Globus pallidus (tissue), 1 donor: ENCODE measurements at places on chromosomes 2 and 18.

DNA sequence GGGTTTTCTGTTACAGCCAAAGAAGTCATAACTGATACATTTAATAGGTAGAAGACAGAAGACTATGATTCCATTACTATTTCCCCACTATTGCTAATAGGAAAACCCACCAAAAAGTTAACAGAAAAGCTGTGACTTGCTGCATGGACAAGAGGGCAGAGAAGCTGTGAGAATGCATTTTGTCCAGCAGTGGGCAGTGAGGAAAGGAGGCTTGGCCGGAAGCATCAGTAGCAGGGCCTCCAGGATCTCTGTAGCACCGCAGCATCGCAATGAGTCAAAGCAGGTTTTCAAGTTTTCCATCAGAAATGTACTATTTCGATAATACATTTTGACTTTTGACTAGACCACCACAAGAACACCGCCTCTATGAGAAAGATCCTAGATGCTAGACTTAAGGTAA lies 24.9 kb downstream of the MYO5B start:
- no peak for DNase-seq

DNA sequence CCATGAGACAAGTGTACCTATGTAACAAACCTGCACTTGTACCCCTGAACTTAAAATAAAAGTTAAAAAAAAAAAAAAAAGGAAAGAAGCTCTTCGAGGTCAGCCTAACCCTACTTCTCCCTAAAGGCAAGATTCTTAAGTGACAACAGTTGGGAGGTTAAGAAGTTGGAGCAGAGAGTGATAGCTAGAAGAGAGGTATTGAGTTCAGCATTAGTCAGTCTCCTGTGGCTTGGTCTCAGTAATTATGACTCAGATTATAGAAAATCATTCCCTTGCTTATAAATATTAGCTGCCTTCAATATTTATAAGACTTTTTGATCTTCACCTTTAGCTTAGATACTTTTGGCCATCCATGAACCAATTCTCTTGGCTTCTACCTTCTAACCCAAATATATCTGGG lies 926.8 kb upstream of the SLC39A10 start:
- no peak for DNase-seq

GRCh38 chr2:160509016-160509415 lies 15.4 kb upstream of the RBMS1 start:
- no peak for DNase-seq

DNA sequence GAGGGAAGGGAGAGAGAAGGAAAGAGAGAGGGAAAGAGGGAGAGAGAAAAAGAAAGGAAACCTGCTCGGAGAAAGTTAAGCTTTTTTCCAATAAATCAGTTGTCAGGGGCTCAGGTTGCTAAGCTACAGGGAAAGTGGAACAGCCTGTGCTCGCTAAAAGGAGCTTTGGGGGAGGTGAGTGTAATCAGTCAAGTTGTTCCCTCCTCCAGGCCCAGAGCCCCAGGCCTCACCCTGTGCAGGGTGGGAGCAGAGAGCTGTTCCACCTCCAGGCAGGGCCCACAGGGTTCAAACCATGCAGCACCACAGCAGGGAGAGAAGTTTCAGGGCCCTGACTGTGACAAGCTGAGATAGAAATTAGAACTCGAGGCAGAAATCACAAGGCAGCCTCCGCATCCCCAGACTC lies 56.4 kb upstream of the PPP1CB start:
- peak; percentile 23 for DNase-seq

GRCh38 chr2:198188982-198189381 lies 384.6 kb downstream of the PLCL1 start:
- DNase-seq = no peak

GRCh38 chr2:233706720-233707119 lies 6.0 kb upstream of the UGT1A5 start:
- no peak for DNase-seq

DNA sequence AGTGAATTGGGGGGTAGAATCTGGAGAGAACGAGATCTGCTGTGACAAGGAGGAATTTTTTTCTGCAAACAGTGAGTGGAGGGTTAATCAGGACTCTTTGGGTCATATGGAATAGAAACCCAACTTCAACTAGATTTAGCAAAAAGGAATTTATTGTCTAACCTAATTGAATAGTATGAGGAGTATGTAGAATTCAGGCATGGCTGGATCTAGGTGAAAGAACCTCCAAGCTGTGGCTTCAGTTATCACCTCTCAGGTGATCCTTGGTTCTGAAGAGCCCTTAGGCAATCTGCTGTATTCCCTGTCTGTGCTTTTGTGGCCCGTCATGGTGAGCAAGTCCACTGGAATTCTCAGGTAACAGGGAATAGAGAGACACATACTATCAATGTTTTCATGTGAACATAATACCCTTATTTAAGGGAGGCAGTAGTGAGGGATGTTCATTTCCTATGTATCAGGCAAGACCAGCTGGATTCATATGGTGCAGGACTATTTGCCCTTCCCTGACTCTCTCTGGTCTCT lies 164.7 kb downstream of the ALPK2 start:
- DNase-seq = no peak

DNA sequence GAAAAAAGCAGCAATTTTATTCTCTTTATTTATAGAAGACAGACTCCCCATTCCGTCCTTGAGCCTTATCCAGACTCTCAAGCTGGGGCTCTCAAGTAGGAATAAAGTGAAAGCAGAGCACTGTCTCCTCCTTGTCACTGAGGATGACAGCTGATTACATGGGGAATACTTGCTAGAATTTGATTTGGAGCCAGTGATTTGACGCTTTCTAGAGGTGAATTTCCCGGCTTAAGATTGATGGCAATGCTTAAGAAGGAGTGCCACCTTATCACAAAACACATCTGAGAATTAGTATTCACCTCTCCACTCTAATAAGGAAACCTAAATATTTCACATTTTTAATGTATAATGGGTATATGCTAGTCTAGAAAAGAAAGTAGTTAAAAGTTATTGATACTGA lies 135.4 kb upstream of the SLC39A10 start:
- DNase-seq = no peak

DNA sequence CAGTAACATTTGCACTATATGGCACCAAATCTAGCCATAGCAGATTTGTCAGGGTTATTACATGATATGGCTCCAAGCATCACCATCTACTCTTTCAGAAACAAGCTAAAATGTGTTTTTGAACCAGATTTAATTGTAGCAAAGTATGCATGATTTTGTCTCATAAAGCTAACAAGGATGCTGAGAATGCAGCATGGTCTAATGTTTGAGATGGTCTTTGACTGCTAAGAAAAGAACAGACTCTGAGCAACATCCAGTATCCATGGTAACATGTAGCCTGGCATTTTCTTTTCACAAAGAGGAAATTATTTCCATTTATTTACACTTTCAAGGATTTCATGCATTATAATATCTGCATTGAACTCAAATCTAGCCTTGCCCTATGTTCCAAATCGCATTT lies 206.5 kb downstream of the PDE1A start:
- DNase-seq = no peak

- DNase-seq = no peak
Observed at GRCh38 chr2:119545754-119546446, 1.7 kb downstream of the CFAP221 start.

GRCh38 chr2:159326569-159327255 lies 40.2 kb upstream of the WDSUB1 start:
- no peak for DNase-seq

DNA sequence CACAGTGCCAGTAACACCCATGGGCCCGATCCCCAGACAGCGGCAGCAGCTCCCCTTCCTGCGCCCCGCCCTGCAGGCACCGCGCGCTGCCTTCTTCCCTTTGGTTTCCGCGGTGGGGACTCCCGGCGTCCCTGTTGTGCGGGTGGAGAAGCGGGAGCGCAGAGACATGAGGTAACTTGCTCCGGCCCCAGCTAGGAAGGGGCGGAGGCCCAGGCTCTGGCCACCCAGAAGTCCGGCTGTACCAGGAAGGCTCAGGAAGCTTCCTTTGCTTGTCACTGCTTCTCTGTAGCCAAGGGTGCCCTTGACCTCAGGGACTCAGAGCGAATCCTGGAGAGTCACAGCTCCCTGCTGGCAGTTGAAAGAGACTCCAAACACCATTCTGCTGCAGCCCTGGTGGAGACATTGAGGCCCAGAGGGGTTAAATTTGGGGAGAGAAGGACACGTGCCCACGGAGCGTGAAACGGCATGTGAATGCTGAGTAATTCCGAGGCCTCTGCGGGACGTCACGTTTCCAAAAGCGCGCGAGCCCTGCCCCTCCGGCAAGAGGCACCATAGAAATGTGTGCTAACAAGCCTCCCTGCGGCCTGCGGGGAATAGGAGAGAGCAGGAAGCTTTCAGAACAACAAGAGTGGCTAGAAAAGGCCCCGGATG lies 6.7 kb upstream of the ADCY3 start:
- no peak for DNase-seq

- no peak for DNase-seq
Observed at GRCh38 chr2:218569038-218569431, 396 bp downstream of the CNOT9 start.

GRCh38 chr18:35868915-35869314 lies 103.6 kb upstream of the RMP24 start:
- no peak for DNase-seq

DNA sequence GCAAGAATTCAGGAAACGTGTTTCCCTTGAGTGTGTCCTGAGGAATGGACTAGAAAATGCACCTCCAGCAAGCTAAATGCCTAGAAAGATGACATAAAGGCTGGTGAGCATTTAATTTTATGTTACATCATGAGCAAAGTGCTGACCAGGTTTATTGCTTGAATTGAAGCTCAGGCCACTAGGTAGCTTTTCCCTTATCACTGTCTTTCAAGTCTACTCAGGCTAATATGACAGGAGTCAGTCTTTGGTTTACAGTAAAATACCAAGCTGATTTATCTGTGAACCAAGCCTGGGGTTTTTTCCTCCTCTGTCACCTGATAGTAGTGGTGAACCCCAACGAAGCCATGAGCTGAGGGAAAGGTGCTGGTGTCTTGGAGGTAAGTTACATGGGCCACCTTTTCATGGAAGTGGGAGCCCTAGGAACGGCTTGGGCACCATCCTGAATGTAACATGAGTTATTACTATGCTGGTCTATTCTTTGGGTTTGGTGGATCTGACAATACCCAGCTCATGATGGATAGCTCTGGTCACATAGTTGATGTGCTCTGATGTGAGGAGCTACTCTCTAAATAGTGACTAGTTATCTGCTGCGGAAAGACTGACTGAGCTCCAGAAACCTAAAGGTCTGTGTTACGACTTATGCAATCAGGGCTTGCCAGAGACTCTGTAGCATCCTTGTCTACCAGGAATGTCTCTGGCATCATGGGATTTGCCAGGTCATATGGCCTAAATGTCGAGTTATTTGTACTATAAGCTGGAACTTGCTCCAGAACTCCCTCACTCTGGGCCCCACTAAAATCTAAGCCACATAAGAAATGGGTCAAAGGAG lies 39.8 kb downstream of the NUP35 start:
- no peak for DNase-seq

DNA sequence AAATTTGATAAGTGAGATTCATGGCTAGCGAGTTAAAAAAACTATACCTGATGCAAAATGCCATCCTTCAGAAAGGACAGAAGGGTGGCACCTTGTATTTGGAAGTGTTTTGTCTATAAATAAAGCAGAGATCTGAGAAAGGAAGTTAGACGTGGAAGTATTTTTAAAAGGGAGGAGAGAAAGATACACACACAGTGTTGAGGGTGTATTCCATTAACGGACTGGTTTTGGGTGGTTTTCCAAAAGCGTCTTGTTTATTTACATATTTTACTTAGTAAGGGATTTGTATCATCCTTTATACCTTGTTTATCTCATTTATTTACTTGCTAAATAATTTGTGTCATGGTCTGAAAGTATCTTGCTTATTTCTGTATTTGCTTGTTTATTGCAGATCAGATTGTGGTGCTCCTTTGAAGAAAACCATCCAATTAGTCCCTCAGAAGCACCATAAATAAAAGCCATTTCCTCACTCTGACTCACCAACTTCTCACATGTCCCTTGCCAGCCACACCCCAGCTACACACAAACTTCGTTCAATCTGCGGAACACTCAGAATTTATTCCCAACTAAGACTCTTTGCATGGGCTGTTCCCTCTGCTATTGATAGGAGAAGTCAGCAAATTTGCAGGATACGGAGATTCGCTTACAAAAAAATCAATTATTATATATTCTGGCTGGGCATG lies 90.8 kb downstream of the FAM124B start:
- DNase-seq = no peak

DNA sequence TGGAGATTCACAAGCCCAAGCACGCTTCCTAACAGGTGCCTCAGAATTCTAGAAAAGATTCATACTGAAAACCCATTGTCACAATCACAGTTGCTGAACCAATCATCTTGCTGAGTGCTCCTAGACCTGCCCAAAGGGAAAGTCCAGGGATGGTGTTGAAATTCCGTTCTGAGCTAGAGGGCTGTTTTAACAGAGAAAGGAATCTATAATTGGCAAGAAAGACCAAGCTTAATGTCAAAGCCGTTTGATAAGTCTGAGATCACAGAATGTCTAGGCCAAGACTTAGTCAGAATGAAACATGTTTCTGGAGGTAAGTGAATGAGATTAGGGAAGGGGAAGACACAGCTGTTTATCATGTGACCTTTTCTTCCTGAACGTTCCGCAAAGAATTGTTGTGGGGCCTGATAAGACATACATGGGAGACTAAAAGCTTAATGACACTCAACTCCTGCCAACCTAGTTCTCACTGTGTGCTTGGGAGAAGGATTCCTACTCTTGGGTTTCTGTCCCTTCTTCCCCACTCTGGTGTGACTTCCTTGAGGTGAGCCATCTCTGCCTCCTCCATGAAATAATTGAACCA lies 27.5 kb downstream of the PMAIP1 start:
- peak; percentile 11 for DNase-seq

DNA sequence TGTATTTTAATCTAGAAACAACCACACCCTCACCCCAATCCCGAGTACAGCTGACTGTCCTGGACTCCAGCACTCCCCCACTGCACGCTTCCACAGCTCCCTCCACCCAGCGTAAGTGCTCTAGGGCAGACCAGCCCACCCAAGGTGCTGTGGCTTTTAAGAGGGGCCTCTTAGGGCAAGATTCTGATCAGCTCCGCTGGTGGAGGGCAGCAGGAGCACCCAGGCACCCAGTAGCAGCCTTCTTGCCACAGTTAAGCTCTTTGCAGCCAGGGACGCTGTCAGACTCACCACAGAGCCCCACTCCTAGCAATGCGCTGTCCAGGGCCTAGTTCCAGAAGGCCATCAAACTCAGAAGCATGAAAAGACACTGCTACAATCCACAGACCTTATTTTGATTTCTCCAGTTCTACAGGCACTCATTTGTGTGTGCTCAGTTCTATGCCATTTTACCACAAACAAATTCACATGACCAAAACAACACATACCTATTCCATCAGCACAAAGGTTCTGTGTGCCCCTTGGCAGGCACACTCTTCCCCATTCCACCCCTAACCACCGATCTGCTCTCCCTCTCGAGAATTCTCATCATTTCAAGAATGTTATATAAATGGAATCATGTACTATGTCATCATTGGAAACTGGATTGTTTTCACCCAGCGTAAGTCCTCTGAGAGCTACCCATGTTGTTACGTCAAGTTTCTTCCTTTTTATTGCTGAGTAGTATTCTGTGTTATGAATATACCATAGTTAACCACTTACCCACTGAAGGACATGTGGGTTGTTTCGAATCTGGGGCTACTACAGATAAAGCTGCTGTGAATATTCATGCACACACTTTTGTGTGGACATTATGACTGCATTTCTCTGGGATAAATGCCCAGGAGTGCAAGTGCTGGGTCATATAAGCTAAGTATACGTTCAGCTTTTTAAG lies 40.4 kb downstream of the PTPN2 start:
- DNase-seq = no peak

- no peak for DNase-seq
Observed at GRCh38 chr18:50289108-50289443, 1.6 kb upstream of the CXXC1 start.
